ENCODE measurements at places on chromosomes 1 and 21.

DNA sequence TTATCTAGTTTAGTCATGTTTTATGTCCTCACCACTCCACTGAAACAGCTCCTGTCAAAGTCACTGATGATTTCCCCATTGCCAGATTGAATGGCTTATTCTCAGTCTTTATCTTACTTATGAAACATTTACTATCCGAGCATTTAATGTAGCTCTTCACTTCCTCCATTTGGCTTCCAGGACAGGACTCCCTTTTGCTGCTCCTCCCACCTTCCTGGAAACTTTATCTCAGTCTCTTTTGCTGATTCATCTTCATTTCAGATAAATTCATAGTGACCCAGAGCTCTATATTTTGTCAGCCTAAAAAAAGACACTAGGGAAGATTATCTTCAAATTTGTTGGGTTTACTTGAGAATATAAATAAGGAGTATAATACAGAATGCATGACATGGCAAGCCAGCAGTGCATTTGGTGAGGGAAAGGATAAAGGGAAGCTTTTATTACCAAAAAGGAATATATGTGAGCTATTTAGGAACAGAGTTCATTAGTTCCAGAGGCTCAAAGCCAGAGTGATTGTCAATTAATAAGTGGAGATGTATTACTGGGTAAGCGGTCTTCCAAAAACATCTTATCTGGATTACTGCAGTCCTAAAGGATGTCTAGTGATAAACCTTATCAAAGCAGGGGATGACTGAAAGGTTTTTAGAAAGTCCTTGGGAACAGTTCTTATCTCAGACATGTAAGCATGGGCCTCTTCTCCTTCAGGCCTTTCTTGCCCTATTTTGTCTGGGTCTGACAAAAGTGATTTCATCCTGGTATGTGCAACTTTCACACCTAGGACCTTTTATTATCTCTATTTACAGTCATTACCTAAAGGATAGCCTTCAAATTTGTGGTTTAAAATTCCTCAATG lies 25.6 kb downstream of the IL23R start:
- DNase-seq: no peak

DNA sequence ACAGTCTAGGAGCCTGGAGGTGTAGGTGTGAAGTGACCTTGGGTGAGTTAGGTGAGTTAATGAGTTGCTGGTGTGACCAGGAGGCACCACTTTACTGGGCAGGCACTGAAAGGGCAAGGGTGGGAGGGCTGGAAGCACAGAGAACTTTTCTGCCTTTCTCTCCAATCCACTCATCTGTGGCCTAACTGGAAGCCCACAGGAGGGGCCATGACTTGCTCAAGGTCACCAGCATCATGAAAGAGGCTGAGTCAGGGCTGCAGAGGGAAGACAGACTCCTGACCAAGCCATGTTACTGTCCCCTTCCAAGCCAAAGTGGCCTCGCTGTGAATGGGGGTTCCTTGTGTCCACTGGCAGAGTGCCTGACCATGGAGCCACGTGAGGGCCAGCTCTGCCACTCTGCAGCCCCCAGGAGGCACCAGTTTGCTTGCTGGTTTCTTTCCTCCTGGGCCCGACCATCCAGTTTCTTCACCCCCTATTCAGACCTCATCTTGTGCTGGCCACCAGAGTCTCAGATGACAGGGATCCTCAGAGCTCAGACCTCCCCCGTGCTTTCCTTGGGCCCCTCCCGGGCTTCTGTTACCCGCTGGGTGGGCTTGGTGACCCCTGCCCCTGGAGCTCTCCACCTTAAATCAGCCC lies 4.3 kb upstream of the BSND start:
- DNase-seq: no peak

GRCh38 chr1:240245629-240246020 lies 153.9 kb downstream of the FMN2 start:
- no peak for DNase-seq

GRCh38 chr1:28067523-28068090 lies 20.8 kb downstream of the EYA3 start:
- DNase-seq: no peak
